Lower lobe of right lung (tissue), 2 donors: ENCODE measurements at places on chromosomes 16 and 17.

DNA sequence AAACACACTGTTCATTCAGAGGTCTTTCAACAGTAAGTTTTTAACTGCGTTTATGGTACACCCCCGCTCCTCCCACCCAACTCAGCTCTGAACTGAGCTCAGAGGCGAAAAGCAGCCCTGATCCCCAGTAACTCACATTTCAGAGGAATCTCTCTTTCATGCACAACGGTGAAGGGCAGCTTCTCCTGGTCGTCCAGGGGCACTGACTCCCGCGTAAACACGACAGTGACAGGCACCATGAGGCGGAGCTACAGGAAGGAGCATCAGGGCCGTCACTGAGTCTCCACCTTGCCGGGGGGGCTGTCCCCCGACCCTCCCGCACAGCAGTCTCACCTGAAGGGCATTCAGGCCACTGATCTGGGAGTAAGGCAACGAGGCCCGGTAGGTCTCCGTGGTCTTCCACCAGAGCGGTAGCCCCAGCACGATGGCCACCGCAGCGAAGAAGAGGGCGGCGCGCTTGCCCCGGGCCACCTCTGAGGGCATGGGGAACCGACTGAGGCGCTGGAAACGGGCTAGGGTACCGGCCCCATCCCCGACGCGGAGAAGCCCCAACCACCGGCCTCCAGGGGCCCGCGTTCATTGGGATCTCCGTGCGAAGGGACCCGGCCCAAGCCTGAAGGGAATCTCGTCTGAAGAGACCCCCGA is 486 bp downstream of the PIGS start:
- peak overlapping the region; percentile 99 for H3K4me3 ChIP-seq
- peaks cover 5% of the 10 kb centered on the region for H3K36me3 ChIP-seq
- H3K27me3 ChIP-seq, result no peaks in the 10 kb centered on the region
- peak overlapping the region; percentile 85 for H3K27ac ChIP-seq
- peak; percentile 54 for DNase-seq

DNA sequence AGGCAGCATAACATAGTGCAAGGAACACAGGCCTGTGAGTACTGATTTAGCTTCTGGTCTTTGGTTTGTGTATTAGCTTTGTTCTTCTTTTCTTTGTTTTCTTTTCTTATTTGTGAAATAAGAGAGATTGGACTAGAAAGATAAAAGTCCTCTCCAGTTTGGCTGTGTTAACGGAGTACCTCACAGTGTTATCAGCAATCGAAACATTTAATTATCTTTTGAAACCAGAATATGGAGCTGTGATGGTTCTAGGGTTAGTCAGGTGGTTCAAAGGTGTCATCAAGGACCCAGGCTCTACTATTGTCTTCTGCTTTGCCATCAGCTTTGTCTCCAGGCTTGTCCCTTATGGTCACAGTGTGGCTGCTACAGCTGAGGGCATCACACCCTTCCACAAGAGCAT is 25.6 kb downstream of the ADORA2B start:
- H3K36me3 ChIP-seq, result peaks cover 8% of the 10 kb centered on the region
- H3K4me3 ChIP-seq, result no peak overlapping the region
- no peaks in the 10 kb centered on the region for H3K27me3 ChIP-seq
- no peak for DNase-seq

DNA sequence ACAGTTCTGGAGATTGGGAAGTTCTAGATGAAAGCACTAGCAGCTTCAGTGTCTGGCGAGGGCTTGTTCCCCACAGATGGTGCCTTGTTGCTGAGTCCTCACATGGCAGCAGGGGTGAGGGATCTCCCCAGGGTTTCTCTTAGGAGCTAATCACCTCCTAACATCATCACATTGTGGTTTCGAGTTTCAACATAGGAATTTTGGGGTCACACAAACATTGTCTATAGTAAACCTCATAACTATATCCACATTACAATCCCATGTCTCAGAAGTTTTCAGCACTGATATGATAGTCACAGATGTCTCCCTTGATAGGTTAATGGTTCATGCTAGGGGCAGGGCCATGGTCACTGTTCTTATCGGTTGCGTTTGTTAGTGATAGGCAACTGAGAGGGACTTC is 13.8 kb downstream of the CLUAP1 start:
- no peak overlapping the region for H3K4me3 ChIP-seq
- H3K36me3 ChIP-seq, result peaks cover 88% of the 10 kb centered on the region
- no peaks in the 10 kb centered on the region for H3K27me3 ChIP-seq
- H3K27ac ChIP-seq, result no peak overlapping the region
- no peaks in the 10 kb centered on the region for H3K4me1 ChIP-seq

- no peaks in the 10 kb centered on the region for H3K4me1 ChIP-seq
- H3K27me3 ChIP-seq, result no peaks in the 10 kb centered on the region
- no peak for DNase-seq
- H3K4me3 ChIP-seq, result no peak overlapping the region
Measured at GRCh38 chr16:82834151-82834815, 207.5 kb downstream of the CDH13 start.

DNA sequence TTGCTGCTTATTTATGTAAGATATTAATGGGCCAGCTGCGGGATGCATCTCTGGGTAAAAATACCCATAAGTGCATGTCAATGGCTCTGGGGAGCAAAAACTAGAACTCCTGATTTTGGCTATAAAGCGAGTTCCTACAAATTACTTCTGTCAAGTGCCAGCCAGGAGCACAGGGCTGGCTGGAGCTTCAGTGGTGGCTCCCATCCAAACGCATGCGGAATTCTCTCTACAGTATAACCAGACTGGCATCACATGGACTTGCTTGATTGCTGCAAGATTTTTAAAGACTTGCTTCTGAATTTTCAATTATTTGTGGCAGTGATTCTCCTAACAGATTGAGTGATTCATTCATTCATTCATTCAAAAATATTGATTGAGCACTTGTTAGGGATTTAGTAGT is 260.9 kb downstream of the PHKB start:
- H3K27me3 ChIP-seq, result no peaks in the 10 kb centered on the region
- no peaks in the 10 kb centered on the region for H3K4me1 ChIP-seq
- no peaks in the 10 kb centered on the region for H3K36me3 ChIP-seq
- no peak for DNase-seq

- H3K4me3 ChIP-seq, result no peak overlapping the region
- H3K27ac ChIP-seq, result peak overlapping the region; percentile 79
Measured at GRCh38 chr17:77253611-77254051, 112.9 kb downstream of the SEC14L1 start.

- H3K27me3 ChIP-seq, result no peaks in the 10 kb centered on the region
- H3K4me3 ChIP-seq, result no peak overlapping the region
- peaks cover 11% of the 10 kb centered on the region for H3K4me1 ChIP-seq
Measured at GRCh38 chr17:82965371-82965770, 114.0 kb upstream of the METRNL start.

DNA sequence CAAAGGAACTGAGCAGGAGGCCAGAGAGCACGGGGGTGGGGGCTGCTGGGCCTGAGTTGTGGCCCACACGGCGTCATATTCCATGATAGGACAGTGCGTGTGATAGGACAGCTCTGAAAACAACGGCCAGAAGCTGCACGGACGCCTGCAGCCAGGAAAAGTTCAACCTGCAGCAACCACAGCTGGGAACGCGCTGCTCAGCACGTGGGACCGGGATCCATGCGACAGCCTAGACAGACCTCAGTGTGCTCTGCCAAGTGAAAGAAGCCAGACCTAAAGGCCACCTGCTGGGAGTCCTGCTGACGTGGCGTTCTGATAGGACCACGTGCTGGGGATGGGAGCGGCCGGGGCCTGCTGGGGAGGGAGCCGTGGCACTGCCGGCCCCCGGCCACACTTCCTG is 21.6 kb downstream of the CTU2 start:
- H3K4me1 ChIP-seq, result no peaks in the 10 kb centered on the region
- no peaks in the 10 kb centered on the region for H3K27me3 ChIP-seq
- peaks cover 81% of the 10 kb centered on the region for H3K36me3 ChIP-seq
- H3K4me3 ChIP-seq, result no peak overlapping the region
- no peak for DNase-seq
